ENCODE measurements at places on chromosomes 16 and 17.
A peak's percentile ranks its signal among the peaks of the same experiment; 100 is the strongest.

DNA sequence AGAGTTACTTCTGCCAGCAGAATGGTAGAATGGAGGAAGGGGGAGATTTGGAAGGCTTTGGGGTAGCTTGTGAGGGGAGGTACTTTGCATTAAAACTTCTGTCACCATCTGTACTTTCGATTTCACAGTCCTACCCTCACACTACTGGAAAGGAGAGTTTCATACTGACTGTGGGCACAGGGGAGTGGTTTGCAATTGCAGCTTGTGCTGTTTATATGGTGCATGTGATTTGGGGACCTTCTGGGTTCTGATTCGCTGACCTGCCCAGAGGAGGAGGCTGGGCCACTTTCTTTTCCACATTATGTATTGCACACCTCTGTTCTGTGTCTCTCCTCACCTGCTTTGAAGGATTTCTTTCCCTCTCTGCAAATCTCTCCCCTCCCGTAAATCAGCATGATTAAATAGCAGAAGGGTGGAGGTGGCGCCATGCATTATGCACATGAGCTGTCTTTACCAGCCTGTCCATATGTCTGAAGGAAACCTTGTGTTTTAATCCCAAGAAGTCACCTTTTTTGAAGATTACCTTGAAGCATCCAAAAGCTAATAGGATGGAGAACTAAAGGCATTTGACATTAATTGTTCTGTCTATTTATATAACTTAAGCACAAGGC is 90.9 kb downstream of the RBFOX1 start:
- no peak for DNase-seq

GRCh38 chr17:15409721-15410250 is 57.6 kb downstream of the CDRT4 start:
- no peak for DNase-seq

GRCh38 chr17:48628649-48629410 is 2.7 kb upstream of the HOXB9 start:
- no peak for DNase-seq

DNA sequence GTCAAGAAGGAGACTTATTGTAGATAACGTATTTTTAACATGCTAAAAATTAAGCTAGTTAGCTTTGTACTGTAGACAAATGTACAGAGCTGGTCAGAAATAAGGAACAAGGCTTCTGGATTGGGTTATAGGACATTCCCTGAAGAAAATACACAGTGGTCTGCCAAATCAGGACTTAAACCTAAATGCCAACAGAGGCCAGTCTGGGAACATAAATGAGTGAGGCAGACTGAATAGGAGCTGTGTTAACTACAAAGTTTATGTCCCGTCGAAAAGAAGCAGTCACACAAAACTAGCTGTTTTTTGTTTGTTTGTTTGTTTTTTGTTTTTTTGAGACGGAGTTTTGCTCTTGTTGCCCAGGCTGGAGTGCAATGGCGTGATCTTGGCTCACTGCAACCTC is 120.4 kb upstream of the C17orf78 start:
- DNase-seq: no peak

GRCh38 chr16:69326172-69326873 is 4.1 kb downstream of the PDF start:
- no peak for DNase-seq

- DNase-seq: no peak
These were observed 19.0 kb upstream of the MON1B start for GRCh38 chr16:77171745-77172635.

- no peak for DNase-seq
These were observed 99.3 kb upstream of the C17orf78 start for GRCh38 chr17:37276475-37276874.

- no peak for DNase-seq
These were observed 103.9 kb downstream of the MSI2 start for GRCh38 chr17:57360266-57360665.

- peak; percentile 43 for DNase-seq
These were observed 7.0 kb downstream of the PRR29 start for GRCh38 chr17:64004903-64005733.

- DNase-seq: peak; percentile 61
These were observed 878 bp downstream of the TAOK1 start for GRCh38 chr17:29390851-29391631.

- no peak for DNase-seq
These were observed 33.3 kb downstream of the CDRT15 start for GRCh38 chr17:14203388-14203787.

GRCh38 chr16:23907903-23908302 is 72.1 kb downstream of the PRKCB start:
- no peak for DNase-seq
